Testis (tissue), 5 donors: ENCODE measurements at places on chromosomes 5 and 9. TPM values are rescaled to one million over a fixed set of nuclear protein-coding genes. Genes with fewer than 3 reads are reported as not detected.

- no peak for DNase-seq
These were observed 42.3 kb upstream of the STRBP start for GRCh38 chr9:123310551-123311249.

GRCh38 chr9:31188496-31188895 is 1195.9 kb upstream of the ACO1 start:
- DNase-seq = no peak

GRCh38 chr5:150130493-150130922 is 25.1 kb downstream of the PDGFRB start:
- no peak for DNase-seq

DNA sequence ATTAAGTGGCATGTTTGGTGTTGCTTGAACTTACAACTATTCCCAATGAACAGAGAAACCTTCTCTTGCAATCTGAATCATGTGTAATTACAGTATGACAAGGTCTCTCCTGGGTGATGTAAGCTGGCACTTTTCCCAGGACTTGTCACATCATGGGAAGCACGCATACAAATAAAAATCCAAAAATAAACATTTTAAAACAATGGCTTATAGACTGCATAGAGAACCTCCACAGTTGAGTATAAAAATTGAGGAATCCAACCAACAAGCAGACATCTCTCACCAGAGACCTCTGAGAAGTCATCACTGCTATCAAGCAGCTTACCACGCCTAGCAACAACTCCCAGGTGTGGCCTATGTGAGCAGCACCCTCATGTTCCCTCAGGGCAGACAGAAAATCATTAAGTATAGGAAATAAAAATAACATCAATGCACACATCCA is 3.9 kb downstream of the MLLT3 start:
- DNase-seq = no peak

The CYLC2 gene
- total RNA-seq = 20.5 TPM

The ABO gene
- 31.1 TPM for total RNA-seq

The LCN12 gene
- total RNA-seq = 11.5 TPM

The PAPPA gene
- total RNA-seq = 1.9 TPM
